ENCODE measurements at places on chromosomes 16 and 17.

GRCh38 chr17:9421525-9421924 lies 154.1 kb downstream of the STX8 start:
- no peak for DNase-seq

GRCh38 chr16:57666353-57667047 lies 1.6 kb upstream of the ADGRG3 start:
- no peak for DNase-seq

DNA sequence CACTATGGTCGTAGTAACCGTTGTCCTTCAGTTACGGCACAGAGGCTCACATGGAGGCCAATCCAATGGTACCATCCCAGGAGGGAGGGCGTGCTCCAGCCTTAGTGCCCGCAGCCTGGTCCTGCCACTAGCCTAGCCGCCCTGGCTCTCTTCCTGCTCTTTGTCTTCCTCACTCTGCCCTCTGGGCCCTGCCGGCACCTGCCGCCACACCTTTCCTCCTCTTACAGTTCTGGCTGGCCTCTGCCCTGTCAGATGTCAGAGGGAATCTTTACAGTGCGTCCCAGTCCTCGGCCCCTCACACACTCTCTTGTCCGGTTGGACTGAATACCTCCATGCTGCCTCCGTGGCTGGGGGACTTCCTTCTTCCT lies 23.4 kb downstream of the GINS2 start:
- DNase-seq: no peak

DNA sequence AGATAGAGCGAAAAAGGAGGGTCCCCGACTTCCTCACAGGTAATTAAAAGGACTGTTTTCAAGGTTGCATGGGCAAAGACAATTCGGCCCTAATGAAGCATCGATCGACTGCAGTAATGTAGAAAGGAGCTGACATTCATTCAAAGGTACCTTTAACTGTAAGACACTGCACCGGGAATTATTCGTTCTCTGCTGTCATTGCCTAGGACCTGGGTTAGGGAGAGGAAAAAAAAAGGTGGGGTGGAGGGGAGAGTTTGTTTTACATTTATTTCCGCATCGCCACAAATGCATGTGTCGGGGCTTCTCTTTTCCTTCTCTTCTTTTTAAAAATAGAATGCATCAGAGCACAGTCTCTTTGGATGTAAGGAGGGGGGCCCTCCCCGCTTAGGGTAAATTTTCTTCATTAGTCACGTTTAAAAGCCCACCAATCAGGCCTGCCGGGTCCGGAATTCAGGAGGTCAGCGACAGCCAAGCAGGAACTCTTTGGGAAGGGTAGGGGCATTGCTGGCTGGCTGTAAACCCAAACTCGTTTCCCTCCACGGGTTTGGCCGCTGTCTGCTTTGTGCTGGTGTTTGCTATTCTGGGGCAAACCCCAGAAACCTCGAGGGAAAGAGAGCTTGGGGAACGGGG lies 496.2 kb upstream of the ZFHX3 start:
- DNase-seq: no peak

DNA sequence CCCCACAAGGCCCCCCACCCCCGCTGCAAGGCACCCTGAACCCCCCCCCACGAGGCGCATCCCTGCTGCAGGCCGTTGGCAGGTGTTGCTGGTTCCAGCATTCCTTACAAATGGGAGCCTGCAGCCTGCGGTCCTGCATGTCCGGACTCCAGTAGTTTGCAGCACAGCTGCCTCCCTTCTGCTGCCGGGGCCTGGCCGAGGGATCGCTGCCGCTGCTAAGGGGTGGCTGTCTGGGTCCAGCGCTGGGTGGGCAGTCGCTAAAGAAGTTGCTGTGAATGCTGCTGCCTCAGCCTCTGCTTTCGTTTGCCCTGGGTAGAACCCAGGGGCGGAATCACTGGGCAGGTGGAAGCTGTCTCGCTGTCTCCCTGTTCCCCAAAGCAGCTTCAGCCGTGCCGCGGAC lies 11.8 kb downstream of the UTS2R start:
- DNase-seq: no peak

- no peak for DNase-seq
Observed at GRCh38 chr17:7634384-7634783, 4.4 kb downstream of the SHBG start.

- no peak for DNase-seq
Observed at GRCh38 chr17:9414471-9414870, 161.1 kb downstream of the STX8 start.

DNA sequence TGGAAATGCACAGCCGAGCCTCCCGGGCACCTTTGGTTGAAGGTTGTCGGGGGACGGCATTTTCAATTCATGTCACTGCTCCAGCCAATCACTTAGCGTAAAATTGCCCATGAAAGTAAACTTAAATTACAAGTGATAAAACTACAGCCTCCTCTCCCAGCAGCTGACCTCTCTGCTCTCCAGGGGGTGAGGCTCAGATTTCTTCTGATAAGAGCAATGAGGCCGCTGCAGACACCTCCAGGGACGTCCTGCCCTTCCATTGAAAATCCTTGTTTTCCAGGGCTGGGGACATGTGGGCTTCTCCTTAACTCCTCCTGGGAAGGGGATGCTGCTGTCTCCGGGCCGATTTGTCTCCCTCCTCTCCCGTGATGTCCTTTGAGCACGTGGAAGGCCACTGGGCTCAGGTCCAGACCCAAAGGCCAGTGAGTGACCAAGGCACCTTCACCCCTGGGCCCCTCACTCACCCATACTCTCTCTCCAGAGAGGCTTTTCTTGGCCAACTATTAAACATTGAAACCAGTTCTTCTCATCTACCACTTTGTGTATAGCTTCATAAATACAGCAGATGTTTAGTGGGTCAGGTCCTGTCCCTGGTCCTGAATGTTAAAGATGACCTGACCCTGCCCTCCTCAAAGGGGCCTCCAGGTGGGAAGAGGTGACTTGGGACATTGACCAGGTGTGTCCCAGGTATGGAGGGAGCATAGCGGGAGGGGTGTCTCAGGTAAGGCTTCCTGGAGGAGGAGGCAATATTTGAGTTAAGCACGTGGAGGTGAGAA lies 52.3 kb downstream of the MGAT5B start:
- DNase-seq: no peak

DNA sequence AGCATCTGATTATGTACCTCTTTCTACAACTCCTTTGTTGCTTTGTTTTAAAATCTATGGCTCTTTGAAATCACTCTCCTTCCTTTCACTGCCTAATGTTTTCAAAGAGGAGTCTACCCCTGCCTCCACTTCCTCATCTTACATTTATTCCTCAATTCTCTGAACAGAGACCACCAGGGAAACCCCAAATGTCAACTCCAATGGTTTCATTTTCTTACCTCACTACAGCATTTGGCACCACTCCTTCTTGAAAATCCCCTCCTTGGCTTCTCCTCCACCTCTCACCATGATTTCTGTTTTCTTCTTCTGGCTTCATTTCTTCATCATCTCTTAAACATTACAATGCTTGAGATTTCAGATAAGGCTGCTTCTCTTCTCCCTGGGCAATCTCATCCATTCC lies 2.4 kb upstream of the PIK3R5 start:
- DNase-seq: no peak

- no peak for DNase-seq
Observed at GRCh38 chr17:72382971-72383722, 262.3 kb downstream of the SOX9 start.

DNA sequence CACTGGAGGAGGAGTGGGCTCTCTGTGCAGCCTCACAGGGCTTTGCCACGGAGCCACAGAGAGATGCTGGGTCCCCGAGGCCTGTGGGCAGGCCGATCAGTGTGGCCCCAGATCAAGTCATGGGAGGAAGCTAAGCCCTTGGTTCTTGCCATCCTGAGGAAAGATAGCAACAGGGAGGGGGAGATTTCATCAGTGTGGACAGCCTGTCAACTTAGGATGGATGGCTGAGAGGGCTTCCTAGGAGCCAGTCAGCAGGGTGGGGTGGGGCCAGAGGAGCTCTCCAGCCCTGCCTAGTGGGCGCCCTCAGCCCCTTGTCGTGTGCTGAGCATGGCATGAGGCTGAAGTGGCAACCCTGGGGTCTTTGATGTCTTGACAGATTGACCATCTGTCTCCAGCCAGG lies 3.9 kb downstream of the NXPH3 start:
- DNase-seq: no peak

DNA sequence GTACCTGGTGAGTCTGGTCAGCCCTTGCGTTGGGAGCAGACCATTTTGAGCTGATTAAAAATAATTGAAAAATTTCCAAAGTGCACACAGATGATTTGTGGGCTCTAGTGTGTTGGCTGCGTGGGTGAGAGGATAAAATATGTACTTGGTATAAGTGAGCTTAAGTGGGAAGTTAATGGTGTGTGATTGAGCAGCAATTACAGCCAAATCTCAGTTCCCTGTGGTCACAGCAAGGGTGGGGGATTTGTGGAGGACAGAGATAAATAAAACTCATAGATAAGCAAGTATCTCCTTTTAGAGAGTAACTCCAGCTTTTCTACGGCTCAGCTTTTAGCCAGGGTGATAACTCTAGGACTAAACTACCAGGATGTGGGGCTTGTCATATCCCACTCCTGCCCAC lies 390.4 kb downstream of the UTP18 start:
- DNase-seq: no peak

DNA sequence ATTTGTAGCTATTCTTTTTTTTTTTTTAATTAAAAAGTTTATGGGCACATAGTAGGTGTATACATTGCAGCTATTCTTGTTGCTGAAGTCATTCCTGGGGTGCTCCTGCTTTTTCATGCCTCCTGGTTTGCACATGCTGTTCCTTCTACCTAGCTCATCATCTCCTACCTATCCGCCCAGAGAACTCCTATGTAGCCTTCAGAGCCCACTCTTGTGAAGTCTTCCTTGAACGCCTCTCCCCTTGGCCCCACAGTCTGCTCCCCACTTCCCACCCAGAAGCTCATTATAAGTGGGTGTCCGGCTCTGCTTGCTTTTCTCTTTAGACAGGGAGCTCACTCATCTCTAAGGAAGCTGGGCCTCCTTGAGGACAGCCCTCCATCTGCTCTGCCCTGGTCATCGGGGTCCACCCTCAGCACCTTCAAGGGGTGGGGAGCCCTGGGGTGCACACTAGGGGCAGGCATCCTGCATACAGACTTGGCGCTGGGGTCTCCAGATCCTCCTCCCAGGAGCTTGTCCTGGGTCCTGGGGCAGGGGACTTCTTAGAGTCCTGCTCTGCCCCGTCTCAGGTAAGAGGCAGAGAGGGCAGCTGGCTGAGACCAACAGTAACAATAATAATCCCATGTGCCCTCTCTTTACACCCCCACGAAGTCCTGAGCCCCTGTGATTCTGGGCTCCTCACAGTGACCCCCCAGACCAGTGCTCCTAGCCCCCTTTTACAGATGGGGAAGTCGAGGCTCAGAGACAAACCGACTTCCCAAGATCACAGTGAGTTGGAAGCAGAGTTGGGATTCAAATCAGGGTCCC lies 3.5 kb upstream of the B9D1 start:
- DNase-seq: no peak

- DNase-seq: no peak
Observed at GRCh38 chr16:11203111-11203623, 52.8 kb downstream of the SOCS1 start.

- DNase-seq: no peak
Observed at GRCh38 chr17:9986754-9987382, 81.8 kb upstream of the RCVRN start.

- DNase-seq: no peak
Observed at GRCh38 chr17:81701288-81702071, 1.7 kb upstream of the MRPL12 start.

DNA sequence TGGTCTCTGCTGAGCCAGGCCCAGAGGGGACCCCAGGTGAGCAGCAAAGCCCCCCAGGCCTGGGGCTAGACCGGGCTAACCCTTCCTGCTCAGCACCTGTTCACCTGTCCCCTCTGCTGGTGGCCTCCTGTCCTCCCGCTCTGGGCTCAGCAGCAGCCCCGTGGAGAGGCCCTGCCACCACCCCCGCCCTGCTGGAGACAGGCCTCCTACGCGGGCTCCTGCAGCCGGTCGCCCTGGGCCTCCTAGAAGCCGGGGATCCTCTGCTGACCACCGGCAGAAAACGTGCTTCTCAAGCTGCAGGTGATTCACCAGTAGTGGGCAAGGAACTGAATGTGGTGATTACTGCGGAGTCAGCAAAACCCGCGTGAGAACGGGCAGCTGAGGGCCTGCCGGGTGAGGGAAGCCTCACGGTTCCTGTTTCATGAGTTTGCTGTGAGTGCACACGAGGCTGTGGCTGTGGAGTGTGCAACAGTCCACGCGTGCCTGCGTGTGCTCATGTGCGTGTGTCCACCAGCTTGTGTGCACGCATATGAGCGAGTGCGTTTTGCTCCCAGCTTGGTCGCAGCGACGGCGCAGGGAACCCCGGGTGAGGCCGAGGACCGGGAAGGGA lies 792 bp downstream of the SECTM1 start:
- DNase-seq: no peak

DNA sequence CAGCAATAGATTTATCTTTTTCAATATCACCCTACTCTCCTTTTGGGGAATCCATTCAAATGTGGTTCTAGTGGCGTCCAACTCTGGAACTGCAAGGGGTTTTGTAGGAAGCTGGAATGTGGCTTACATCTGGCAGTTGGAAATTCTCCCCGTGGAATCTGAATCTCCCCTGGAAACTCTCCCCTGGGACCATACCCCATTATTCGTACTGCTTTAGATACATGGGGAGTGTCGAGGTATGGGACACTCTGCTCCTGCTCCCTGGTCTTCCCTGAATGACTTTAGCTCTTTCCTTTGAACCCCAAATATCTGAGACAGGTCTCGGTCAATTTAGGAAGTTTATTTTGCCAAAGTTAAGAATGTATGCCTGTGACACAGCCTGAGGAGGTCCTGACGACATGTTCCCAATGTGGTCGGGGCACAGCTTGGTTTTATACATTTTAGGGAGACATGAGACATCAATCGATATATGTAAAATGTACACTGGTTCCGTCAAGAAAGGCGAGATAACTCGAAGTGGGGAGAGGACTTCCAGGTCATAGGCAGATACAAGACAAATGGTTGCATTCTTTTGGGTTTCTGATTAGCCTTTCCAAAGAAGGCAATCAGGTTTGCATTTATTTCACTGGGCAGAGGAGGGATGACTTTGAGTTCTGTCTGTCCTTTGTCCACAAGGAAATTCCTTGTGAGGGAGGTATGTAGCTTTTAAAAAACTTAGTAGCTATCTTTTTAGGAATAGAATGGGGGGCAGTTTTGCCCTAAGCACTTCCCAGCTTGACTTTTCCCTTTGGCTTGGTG lies 89.1 kb upstream of the CORO6 start:
- DNase-seq: no peak

GRCh38 chr16:4402439-4403132 lies 13.8 kb downstream of the CORO7 start:
- no peak for DNase-seq
